A549 treated with DMSO at 1 μM for 4 hours (cell line): ENCODE measurements at places on chromosomes 4 and X. TPM values are rescaled to one million over a fixed set of nuclear protein-coding genes. Genes with fewer than 3 reads are reported as not detected.

GSPT2 gene
- total RNA-seq = 8.3 to 9.7 TPM (median 9.3 TPM) in 5 replicates

TMPRSS11E gene
- total RNA-seq = not detected in 5 replicates

USP17L26 gene
- total RNA-seq = not detected in 5 replicates

ALPK1 gene
- 1.6 to 2.8 TPM (median 2.2 TPM) in 5 replicates for total RNA-seq

SCD5 gene
- total RNA-seq = 7.0 to 9.2 TPM (median 7.6 TPM) in 5 replicates

CT45A10 gene
- total RNA-seq = 0.23 to 0.55 TPM (median 0.37 TPM) in 4 of 5 replicates, not detected in the other

LYAR gene
- total RNA-seq = 29.8 to 33.4 TPM (median 31.2 TPM) in 5 replicates

NR3C2 gene
- total RNA-seq = 0.02 TPM in 1 of 5 replicates, not detected in the others

HOPX gene
- total RNA-seq = not detected in 5 replicates

GAGE1 gene
- not detected in 5 replicates for total RNA-seq

FAM184B gene
- 0.02 to 0.05 TPM (median 0.03 TPM) in 3 of 5 replicates, not detected in the others for total RNA-seq

TSPYL2 gene
- 8.7 to 10.8 TPM (median 10.1 TPM) in 5 replicates for total RNA-seq

NLGN3 gene
- total RNA-seq = 0.91 to 1.4 TPM (median 0.94 TPM) in 5 replicates

USP51 gene
- total RNA-seq = 0.36 to 0.81 TPM (median 0.69 TPM) in 5 replicates

CT47B1 gene
- total RNA-seq = not detected in 5 replicates

CXorf65 gene
- not detected in 5 replicates for total RNA-seq

JADE3 gene
- 11.5 to 16.3 TPM (median 15.0 TPM) in 5 replicates for total RNA-seq

DMP1 gene
- 0.03 TPM in 1 of 5 replicates, not detected in the others for total RNA-seq

TRMT2B gene
- 13.8 to 17.9 TPM (median 16.5 TPM) in 5 replicates for total RNA-seq

FOXO4 gene
- total RNA-seq = 1.0 to 2.0 TPM (median 1.9 TPM) in 5 replicates

SMIM31 gene
- total RNA-seq = 0.02 to 0.11 TPM (median 0.07 TPM) in 3 of 5 replicates, not detected in the others

FRG2 gene
- 0.12 TPM in 1 of 5 replicates, not detected in the others for total RNA-seq

CTAG1B gene
- not detected in 5 replicates for total RNA-seq

HPSE gene
- 0.92 to 1.5 TPM (median 1.3 TPM) in 5 replicates for total RNA-seq

PLP1 gene
- total RNA-seq = not detected in 5 replicates

PDE5A gene
- total RNA-seq = 0.13 to 0.38 TPM (median 0.26 TPM) in 5 replicates

GATA1 gene
- total RNA-seq = not detected in 5 replicates

SLIT2 gene
- 0.03 to 0.08 TPM (median 0.06 TPM) in 3 of 5 replicates, not detected in the others for total RNA-seq

USP17L10 gene
- total RNA-seq = not detected in 5 replicates

TMEM47 gene
- 0.56 to 1.1 TPM (median 0.84 TPM) in 5 replicates for total RNA-seq

KLHL2 gene
- total RNA-seq = 9.9 to 13.0 TPM (median 12.0 TPM) in 5 replicates

MGARP gene
- 0.47 to 0.85 TPM (median 0.82 TPM) in 5 replicates for total RNA-seq

STK32B gene
- total RNA-seq = 19.0 to 22.9 TPM (median 22.7 TPM) in 5 replicates
